GM12878 (cell line): ENCODE measurements at places on chromosomes 2 and 18. TPM values are rescaled to one million over a fixed set of nuclear protein-coding genes. Genes with fewer than 3 reads are reported as not detected.

Gene PAX8
- 1.2 and 1.5 TPM in 2 replicates for total RNA-seq

GRCh38 chr18:23231340-23232021 is 96.2 kb downstream of the CABLES1 start:
- H3K27ac ChIP-seq: peak overlapping the region; percentile 95
- peaks cover 3% of the 10 kb centered on the region; the same call in 1 of the 2 replicates for H3K36me3 ChIP-seq
- H3K4me1 ChIP-seq: peaks cover 55% of the 10 kb centered on the region
- H3K4me3 ChIP-seq: no peak overlapping the region
- DNase-seq: peak; percentile 99
- H3K27me3 ChIP-seq: no peaks in the 10 kb centered on the region

GRCh38 chr2:100126201-100126600 is 16.2 kb downstream of the AFF3 start:
- H3K4me1 ChIP-seq: peaks cover 5% of the 10 kb centered on the region
- H3K27me3 ChIP-seq: no peaks in the 10 kb centered on the region; the same call in none of the 2 replicates
- DNase-seq: no peak
- H3K4me3 ChIP-seq: no peak overlapping the region
- no peaks in the 10 kb centered on the region for H3K36me3 ChIP-seq
- H3K27ac ChIP-seq: no peak overlapping the region

Gene NAT8
- not detected in 2 replicates for total RNA-seq

GRCh38 chr2:181672255-181673008 is 7.9 kb downstream of the NEUROD1 start:
- peak; percentile 40 for DNase-seq
- peaks cover 9% of the 10 kb centered on the region for H3K4me1 ChIP-seq
- H3K4me3 ChIP-seq: no peak overlapping the region; the same call in 1 of the 2 replicates
- H3K27me3 ChIP-seq: no peaks in the 10 kb centered on the region
- H3K27ac ChIP-seq: no peak overlapping the region

DNA sequence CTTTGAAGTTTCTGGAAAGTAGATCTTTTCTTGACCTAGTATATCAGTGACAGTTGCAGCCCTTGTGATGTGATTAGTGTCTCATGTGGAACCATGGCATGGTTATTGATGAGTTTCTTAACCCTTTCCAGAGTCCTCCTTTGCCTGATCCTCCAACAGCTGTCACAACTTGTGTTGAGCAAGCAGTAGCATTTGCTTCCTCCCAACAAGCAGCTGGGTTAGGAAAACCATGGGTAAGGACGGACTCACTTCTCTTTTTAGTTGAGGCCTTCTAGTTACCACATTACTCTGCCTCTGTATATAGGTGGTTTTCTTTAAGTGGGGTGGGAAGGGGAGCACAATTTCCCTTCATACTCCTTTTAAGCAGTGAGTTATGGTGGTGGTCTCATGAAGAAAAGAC is 96.3 kb downstream of the XRCC5 start:
- H3K36me3 ChIP-seq: peaks cover 64% of the 10 kb centered on the region
- H3K4me1 ChIP-seq: peaks cover 29% of the 10 kb centered on the region
- H3K4me3 ChIP-seq: no peak overlapping the region

- H3K27ac ChIP-seq: no peak overlapping the region
- no peak for DNase-seq
- no peak overlapping the region for H3K4me3 ChIP-seq
- H3K36me3 ChIP-seq: no peaks in the 10 kb centered on the region
Measured at GRCh38 chr2:45257820-45258219, 248.6 kb upstream of the SIX2 start.

DNA sequence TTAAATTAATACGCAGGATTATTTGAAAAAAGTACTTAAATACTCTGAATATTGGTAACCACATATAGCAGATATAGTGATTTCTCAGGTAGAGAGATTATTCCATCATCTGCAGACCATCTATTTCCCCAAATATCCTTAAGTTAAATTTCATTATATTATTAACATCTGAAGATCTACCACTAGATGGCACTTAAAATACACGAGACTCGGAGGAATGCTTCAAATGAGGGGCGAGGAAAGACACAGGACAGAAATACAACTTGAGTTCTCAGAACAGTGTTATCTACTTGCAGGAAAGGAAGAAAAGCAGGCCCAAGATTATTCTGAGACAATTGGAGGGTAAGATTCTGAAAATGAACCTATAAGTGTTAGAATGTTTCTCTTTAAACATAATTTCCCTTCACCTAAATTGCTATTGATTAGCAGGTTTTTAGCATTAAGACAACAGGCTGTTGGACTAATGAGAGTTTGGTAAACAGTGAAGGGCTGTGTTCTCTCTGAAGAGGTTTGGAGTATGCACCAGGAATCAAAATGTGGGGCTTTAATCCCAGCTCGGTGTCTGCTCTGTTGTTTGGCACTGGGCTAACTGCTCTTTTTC is 76.9 kb upstream of the GCFC2 start:
- no peak for DNase-seq
- no peak overlapping the region for H3K4me3 ChIP-seq
- no peaks in the 10 kb centered on the region for H3K27me3 ChIP-seq
- H3K36me3 ChIP-seq: no peaks in the 10 kb centered on the region
- no peak overlapping the region for H3K27ac ChIP-seq
- H3K4me1 ChIP-seq: peaks cover 14% of the 10 kb centered on the region

DNA sequence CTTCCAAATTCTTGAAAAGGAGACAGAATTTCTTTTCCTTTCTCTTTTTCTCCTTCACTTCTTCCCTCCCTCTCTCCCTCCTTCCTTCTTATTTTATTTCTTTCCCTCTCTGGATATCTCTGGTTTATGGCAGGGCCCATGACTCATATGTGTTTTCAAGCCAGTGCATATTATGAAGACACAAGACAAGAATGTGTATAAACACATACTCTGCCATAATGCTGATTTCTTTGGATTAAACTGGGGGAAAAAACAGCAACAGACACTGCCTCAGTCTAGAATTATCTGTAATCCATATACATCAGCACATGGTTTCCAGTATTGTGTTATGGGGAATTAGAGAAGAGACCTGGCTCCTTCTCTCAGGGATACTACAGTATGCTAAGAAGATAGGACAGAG is 82.8 kb upstream of the CPO start:
- no peak overlapping the region for H3K4me3 ChIP-seq
- no peaks in the 10 kb centered on the region for H3K27me3 ChIP-seq
- no peaks in the 10 kb centered on the region for H3K4me1 ChIP-seq
- no peaks in the 10 kb centered on the region for H3K36me3 ChIP-seq

GRCh38 chr2:182650704-182651103 is 65.4 kb upstream of the DNAJC10 start:
- no peak overlapping the region for H3K4me3 ChIP-seq
- no peaks in the 10 kb centered on the region; the same call in 1 of the 2 replicates for H3K27me3 ChIP-seq
- no peak for DNase-seq
- no peak overlapping the region for H3K27ac ChIP-seq
- no peaks in the 10 kb centered on the region for H3K4me1 ChIP-seq

DNA sequence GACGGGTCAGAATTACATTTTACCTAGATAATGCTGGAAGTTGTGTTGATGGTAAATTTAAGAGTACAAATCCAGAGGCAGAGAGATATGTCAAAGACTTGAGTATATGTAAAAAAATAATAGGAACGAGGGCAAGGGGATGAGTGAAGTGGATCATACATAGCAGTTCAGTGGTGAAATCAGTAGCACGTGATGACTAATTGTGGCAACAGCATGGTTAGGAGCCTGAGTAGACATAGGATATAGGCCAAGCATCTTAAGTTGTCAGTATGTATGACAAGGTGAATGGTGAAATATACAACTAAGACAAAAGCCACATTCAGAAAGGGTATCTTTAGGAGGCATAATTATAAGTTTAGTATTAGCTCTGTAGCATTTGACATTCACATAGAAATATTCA is 826.5 kb upstream of the PIK3C3 start:
- H3K4me3 ChIP-seq: no peak overlapping the region
- no peaks in the 10 kb centered on the region for H3K27me3 ChIP-seq
- H3K27ac ChIP-seq: no peak overlapping the region
- no peak for DNase-seq
- H3K36me3 ChIP-seq: no peaks in the 10 kb centered on the region

DNA sequence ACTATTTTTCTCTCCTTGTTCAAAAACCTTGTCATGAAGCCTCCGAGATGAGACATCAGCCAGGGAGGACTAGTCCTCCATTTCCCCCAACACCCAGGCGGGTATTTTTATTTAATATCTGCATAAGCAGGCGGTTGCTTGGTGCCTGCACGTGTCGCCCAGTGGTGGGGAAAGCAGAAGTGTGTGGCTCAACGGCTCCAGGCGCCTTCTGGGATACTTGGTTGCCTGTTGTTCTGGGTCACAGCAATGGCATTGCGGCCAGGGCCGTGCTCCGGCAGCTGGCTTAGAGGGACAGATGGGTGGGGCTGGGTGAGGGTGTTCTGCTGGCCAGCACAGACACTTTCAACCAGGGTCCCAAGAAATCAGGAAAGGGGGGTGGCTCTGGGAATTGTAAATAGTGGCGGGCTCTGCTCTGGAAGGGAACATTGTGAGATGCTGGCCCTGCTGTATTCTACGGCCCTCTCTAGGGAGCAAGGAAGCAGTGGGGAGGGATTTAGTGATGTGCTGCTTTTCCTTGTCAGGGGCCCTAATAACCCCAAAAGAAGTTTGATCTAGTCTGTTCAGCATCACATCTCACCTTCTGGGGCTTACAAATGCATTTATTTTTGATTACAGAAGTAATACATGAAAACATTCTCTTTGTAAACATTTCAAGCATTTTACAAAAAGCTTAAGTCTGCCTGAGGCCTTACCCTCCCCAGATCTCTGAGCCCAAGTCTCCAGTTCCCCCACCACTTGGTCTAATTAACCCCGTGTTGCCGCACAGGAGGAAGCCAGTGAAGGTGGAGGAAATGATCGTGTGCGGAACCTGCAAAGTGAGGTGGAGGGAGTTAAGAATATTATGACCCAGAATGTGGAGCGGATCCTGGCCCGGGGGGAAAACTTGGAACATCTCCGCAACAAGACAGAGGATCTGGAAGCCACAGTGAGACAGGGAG is 1.1 kb downstream of the VAMP8 start:
- H3K36me3 ChIP-seq: no peaks in the 10 kb centered on the region
- H3K27ac ChIP-seq: peak overlapping the region; percentile 77
- DNase-seq: no peak
- peaks cover 14% of the 10 kb centered on the region for H3K4me1 ChIP-seq

GRCh38 chr18:58161659-58162058 is 117.6 kb downstream of the NEDD4L start:
- H3K4me1 ChIP-seq: no peaks in the 10 kb centered on the region
- H3K27ac ChIP-seq: no peak overlapping the region
- H3K27me3 ChIP-seq: no peaks in the 10 kb centered on the region
- no peaks in the 10 kb centered on the region for H3K36me3 ChIP-seq
- H3K4me3 ChIP-seq: no peak overlapping the region
- no peak for DNase-seq

- no peak overlapping the region for H3K27ac ChIP-seq
- H3K4me3 ChIP-seq: no peak overlapping the region
- H3K36me3 ChIP-seq: no peaks in the 10 kb centered on the region
- no peaks in the 10 kb centered on the region; the same call in 1 of the 2 replicates for H3K27me3 ChIP-seq
- DNase-seq: no peak
Measured at GRCh38 chr2:121955426-121955825, 200.0 kb downstream of the TSN start.

DNA sequence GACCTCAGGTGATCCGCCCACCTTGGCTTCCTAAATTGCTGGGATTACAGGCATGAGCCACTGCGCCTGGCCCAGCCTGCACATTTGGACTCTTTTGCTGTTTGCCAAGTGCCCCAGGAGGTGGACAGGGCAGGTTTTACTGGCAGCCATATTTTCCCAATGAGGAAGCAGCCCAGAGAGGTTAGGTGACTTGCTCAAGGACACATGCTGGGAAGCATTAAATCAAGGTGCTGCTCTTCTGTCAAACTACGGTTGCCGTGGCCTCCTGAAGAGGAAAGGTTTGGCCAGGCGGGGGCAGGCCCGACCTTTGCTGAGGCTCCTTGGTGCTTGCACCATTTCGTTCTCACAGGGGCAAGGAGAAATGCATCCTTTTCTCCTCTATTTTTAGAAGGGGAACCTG is 44.0 kb downstream of the DNMT3A start:
- peaks cover 2% of the 10 kb centered on the region for H3K36me3 ChIP-seq
- no peaks in the 10 kb centered on the region for H3K27me3 ChIP-seq
- H3K27ac ChIP-seq: no peak overlapping the region

Gene C2orf80
- not detected in 2 replicates for total RNA-seq

Gene POTEJ
- not detected in 2 replicates for total RNA-seq

Gene HOXD12
- total RNA-seq: not detected in 2 replicates

DNA sequence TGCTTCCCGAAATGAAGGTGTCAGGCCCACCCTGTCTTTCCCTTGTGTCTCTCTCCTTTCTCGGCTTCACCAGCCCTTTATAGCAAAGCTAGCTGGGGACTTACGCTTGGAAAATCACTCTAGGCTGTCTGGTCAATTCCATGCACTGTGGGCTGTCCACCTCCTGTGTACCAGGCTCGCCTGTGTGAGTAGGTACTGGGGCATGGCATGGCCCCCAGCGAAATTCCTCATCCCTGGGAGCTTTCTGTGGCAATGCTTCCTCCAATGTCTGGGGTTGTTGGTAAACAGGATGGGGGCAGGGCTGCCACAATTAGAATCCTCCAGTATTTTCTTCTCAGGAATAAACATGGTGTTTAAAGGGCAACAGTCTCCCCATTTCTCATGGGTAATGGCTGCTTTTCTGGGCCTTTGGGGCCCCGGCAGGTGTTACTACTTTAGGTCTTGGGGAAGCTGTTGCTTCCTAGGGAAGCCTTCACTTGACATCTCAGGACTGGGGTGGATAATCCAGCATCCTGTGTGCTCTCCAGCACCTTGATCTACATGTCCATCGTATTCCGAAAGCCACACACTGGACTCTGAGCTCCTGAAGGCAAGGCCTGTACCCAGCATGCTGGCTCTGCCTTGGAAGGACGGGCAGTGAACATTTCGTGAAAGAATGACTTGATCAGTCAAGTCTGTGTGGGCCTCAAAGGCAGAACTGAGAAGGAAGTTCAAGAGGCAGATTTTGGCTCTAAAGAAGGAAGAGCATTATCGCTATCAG is 21.1 kb downstream of the RHOB start:
- H3K4me3 ChIP-seq: no peak overlapping the region
- no peak overlapping the region for H3K27ac ChIP-seq
- no peaks in the 10 kb centered on the region; the same call in 1 of the 2 replicates for H3K27me3 ChIP-seq
- H3K36me3 ChIP-seq: no peaks in the 10 kb centered on the region

Gene NR4A2
- total RNA-seq: 1.4 TPM in 2 replicates

Gene CCDC74A
- total RNA-seq: 68.0 and 71.9 TPM in 2 replicates

DNA sequence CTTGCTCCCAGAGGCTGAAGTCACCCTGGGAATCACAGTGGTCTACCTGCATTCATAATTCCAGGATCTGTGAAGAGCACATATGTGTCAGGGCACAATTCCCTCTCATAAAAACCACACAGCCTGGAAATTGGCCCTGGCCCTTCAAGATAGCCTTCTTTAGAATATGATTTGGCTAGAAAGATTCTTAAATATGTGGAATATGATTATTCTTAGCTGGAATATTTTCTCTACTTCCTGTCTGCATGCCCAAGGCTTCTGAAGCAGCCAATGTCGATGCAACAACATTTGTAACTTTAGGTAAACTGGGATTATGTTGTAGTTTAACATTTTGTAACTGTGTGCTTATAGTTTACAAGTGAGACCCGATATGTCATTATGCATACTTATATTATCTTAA is 24.2 kb downstream of the ICOS start:
- H3K27ac ChIP-seq: no peak overlapping the region
- H3K4me1 ChIP-seq: no peaks in the 10 kb centered on the region
- no peaks in the 10 kb centered on the region for H3K36me3 ChIP-seq
- H3K27me3 ChIP-seq: no peaks in the 10 kb centered on the region; the same call in none of the 2 replicates
- no peak overlapping the region for H3K4me3 ChIP-seq
- DNase-seq: no peak

Gene IL36A
- total RNA-seq: not detected in 2 replicates

GRCh38 chr2:191401287-191401686 is 156.1 kb downstream of the MYO1B start:
- H3K4me1 ChIP-seq: no peaks in the 10 kb centered on the region
- H3K36me3 ChIP-seq: no peaks in the 10 kb centered on the region
- DNase-seq: no peak
- H3K27ac ChIP-seq: no peak overlapping the region

GRCh38 chr2:232316461-232317330 is 61.9 kb upstream of the ALPP start:
- DNase-seq: no peak
- H3K27ac ChIP-seq: no peak overlapping the region
- no peaks in the 10 kb centered on the region for H3K36me3 ChIP-seq
- H3K4me3 ChIP-seq: no peak overlapping the region
